Spinal cord (tissue), 10 donors: ENCODE measurements at places on chromosomes 3 and 15.

- no peak for DNase-seq
These were observed 15.3 kb downstream of the USP3 start for GRCh38 chr15:63519548-63520178.

DNA sequence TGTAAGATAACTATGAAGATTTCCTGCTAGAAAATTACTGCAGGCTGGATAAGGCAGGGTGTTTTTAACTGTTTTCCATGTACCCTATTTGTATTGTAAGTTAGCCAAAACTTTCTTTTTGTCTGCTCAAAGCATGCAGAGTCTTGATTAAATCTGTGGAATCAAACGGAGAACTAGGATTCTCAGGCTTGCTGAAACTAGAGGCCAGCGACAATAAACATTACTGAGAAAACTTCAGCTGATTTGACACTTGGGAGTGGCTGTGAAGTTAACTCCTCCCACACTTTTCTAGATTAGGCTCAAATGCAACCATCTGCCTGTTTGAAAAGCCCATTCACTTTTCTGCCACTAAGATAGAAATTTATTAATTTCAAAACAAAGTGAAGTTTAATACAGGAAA is 153.2 kb upstream of the FRMD4B start:
- no peak for DNase-seq

DNA sequence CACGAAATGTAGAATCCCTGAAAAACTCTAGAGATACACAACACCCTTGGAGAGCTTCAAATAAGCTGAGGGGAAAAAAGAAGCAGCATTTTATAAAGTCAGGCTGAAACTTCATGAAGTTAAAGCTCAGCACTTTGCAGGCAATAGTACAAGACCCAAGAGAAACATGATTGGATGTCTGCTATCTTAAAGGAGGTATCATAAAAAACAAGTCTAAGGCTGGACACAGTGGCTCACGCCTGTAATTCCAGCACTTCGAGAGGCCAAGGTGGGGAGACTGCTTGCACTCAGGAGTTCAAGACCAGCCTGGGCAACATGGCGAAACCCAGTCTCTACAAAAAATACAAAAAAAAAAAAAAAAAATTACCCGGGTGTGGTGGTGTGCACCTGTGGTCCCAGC is 42.9 kb downstream of the NPTN start:
- DNase-seq: no peak

DNA sequence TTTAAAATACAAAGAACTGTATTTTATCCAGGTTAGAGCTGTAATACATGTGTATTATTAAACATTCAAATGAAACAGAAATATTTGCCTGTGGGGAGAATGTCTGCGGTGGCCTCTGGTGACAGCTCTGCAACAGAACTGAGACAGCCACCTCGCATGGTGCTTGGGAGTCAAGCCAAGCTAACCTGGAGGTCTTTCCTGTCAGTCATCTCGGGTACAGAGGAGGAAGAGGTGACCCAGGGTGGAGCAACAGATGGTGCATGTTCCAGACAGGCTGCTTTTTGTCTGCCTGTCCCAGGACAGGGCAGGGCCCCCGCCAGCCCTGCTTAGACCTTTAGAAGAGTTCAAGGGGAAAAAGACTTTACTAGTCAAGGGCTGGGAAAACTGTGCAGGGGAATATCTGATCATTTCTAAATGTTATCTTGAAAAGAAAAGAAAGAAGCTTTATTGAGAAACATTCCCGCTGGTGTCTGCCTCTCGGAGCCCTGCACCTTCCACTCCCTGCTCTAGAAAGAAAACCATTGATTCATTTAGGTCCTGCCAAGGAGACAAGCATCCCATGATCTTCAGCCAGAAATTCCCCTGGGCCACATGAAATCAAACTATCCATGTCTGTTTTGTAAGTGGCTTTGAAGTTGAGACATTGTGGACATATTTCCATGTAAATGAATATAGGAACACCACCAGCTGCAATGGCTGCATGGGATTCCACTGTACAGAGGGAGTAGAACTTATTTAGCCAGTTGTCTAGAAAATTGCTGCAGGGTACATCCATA is 5.5 kb upstream of the NR2E3 start:
- no peak for DNase-seq

- DNase-seq: no peak
These were observed 590.4 kb upstream of the DPPA4 start for GRCh38 chr3:109927726-109928125.
